Bronchial epithelial cell (primary cell): ENCODE measurements at places on chromosomes 12 and 14.

DNA sequence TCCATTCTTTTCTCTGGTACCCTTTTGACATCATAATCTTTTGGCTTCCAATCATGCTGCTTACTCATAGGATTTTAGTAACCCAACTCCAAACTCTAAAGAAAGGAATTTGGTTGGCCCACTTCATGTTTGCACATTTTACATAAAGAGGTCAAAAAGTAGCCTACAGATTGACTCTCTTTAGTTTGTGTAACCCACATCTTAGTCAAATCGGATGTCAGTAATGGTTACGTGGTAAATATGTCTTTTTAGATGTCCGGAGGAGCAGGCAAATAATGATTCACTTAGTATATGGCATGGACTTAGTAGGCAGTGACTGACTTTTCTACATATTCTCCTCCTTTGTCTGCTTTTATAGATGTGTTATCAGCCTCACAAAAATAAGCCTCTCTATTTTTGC lies 711.6 kb upstream of the FOXG1 start:
- DNase-seq: no peak

DNA sequence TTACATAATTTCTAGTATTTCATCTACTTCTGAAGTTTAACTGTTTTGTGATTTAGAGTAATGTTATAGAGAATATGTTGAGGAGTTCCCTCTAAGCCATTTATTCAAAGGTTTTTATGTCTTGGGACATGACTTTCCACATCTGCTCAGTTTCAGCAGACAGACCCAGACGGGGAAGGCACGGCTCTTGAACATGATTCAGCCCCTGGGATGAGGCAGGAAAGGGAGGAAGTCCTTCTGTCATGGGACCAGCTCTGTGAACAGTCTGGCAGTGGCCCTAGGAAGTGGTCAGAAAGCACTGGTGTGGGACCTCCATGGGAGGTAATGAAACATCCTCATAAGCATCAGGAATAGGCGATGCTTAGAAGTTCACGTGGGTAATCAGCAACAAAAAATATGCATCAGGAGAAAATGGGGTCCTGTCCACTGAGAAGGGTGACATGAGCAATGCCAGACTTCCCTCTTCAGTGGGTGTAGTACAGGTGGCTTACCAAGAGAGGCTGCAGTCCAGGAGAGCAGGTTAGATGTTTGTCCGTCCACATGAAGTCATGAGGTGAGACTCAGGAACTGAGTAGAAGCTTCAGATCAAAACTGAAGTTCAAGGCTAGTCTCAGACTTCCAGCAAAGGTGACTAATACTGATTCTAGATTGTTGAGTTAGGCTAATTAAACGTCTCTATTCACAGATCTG lies 248.5 kb downstream of the IPO8 start:
- no peak for DNase-seq

GRCh38 chr14:104933746-104934733 lies 9.4 kb downstream of the PLD4 start:
- DNase-seq: peak; percentile 29

- peak; percentile 66 for DNase-seq
Observed at GRCh38 chr14:55123101-55123500, 6.0 kb upstream of the LGALS3 start.

DNA sequence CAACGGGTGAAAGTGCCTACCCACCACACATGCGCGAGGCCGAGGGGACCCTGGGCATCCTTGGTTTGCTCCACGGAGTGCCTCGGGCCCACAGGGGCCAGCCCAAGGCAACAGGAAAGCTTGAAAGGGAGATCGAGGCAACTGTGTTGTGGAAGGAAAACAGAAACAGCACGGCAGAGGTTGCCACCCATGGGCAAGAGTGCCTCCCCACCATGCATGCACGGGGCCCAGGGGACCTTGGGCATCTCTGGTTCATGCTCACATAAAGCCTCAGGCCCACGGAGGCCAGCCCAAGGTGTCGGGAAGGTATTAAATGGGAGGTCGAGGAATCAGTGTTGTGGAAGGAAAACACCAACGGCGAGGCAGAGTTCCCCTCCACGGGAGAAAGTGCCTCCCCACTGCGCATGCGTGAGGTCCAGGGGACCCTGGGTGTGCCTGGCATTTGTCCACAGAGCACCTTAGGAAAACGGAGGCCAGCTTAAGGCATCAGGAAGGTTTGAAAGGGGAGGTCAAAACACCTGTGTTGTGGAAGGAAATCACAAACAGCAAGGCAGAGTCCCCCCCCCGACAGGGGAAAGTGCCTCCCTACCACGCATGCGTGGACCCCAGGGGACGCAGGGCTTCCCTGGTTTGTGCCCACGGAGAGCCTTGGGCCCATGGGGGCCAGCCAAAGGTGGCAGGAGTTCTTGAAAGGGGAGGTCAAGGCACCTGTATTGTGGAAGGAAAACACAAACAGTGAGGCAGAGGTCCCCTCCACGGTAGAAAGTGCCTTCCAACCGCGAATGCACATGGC lies 367.3 kb downstream of the ALG10 start:
- no peak for DNase-seq

- no peak for DNase-seq
Observed at GRCh38 chr12:103998976-103999375, 33.3 kb downstream of the TDG start.

- DNase-seq: no peak
Observed at GRCh38 chr12:124259154-124260066, 35.5 kb upstream of the RFLNA start.

- peak; percentile 33 for DNase-seq
Observed at GRCh38 chr12:62466018-62466593, 520 bp upstream of the MON2 start.

GRCh38 chr14:103312006-103312635 lies 21.9 kb upstream of the EIF5 start:
- no peak for DNase-seq

- no peak for DNase-seq
Observed at GRCh38 chr14:88572117-88572516, 9.3 kb downstream of the ZC3H14 start.

DNA sequence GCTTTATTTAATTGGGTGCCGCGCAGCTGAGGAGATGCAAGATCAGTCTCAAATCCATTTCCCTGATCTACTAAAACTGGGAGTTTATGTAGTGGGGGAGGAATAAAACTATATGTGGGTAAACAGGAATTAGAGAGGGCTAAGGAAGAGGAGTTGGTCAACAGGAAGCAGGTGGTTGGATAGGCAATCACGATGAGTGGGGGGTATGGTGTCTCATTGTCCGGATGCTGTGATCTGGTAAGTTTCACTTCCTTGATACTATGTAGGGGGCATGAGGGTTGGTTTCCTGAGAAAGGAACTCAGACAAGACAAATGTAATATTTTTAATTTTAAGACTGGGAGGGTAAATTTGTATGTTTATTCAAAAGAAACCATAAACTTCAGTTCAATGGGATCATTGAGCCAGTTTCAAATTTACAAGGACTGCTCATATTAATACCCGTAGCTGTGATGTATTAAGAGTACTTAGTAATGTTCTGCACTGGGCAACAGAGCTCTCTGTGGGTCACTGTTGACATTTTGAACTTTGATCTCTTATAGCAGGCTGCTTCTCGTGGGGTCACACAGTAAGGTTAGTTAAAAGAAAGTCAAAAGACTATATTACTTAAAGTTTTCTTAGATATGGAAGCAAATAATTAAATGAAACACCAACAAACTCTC lies 786.2 kb upstream of the FBXO33 start:
- no peak for DNase-seq

DNA sequence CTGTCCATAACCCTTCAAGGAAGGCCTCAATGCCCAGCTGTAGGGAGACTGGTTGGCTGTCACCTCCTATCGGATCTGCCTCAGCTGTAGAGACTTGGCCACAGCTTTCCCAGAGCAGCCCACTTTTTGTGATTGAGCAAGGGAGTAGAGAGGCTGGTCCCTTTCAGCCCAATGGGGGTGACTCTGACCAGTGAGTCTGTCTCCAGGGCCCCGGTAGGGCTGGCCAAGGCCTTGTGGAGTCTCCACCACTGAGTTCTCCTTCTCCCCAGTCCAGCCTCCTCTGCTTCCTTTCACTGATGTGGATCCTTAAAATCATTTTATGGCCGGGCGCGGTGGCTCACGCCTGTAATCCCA lies 14.5 kb upstream of the HPD start:
- DNase-seq: no peak

- DNase-seq: no peak
Observed at GRCh38 chr14:67446371-67447032, 34.5 kb upstream of the PLEK2 start.

DNA sequence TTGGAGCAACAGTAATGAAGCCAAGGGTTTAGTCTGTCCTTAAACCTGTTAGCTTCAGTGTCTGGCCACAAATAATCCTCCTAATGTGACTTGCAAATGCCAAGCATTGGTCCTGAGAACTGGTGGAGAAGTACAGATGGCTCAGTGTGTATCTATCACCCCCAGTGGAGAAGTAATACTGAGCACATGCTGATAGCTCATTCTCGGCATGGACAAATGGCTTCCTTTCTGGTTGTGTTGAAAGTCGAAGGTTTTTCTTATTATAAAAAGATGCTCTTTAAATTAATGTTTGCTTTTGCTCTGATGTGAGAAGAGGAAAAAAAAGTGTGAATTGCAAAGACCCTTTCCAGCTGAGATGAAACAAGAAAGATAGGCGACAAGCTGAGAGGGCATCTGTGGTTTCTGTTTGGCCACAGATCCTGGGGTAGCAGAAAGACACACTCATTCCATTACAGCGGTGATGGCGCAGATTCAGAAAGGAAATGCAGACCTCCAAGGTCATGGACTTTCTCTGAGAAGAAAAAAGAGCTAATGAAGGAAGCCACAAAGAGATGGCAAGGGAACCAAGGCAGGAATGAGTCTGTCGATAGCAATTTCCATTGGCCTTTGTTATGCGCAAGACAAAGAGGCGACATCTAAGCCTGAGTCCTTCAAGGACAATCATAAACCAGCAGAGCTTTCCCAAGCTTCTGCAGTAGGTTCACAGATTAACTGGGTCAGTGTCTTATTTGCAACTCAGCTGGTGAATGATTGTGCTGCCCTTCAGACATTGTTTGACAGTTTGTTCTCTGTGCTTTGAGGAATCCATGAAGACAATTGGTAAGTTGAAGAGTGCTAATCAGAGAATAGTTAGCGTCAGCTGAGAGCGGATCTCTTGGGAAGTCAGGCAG lies 155.5 kb upstream of the RGS6 start:
- DNase-seq: no peak

DNA sequence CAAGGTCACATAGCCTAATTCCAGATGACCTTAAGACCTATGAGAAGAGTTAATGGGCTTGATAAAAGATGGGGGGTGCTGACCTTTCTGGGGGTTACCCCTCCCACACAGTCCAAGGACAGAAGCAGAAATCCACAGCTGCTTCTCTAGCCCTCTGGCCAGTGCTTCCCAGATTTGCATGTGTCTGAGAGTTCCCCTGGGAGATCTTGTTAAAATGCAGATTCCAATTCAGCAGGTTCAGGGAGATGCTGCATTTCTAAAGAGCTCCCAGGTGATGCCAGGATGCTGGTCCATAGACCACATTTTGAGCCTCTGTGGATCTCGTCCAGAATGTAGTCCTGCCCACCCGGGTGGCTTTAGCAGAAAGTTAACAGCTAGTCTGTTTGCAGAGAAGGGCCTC lies 82.1 kb downstream of the WSCD2 start:
- DNase-seq: no peak

DNA sequence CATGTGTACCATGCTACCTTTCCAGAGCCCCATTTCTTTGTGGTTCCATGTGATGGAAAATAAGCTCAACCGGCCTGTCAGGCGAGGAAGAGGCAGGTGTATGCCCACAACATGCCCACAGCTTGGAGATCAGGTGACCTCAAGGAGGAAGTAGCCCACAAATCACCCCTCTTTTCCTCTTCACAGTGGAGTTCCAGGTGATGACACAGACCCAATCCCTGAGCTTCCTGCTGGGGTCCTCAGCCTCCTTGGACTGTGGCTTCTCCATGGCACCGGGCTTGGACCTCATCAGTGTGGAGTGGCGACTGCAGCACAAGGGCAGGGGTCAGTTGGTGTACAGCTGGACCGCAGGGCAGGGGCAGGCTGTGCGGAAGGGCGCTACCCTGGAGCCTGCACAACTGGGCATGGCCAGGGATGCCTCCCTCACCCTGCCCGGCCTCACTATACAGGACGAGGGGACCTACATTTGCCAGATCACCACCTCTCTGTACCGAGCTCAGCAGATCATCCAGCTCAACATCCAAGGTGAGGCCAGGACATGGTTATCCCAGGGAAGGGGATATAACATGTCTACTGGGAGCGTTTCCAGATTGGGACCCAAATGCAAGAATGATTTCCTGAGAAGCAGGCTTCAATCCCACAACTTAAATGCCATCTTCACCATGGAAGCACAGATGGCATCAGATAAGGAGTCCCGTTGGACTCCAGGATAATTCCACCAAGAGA lies 5.5 kb downstream of the TAPBPL start:
- DNase-seq: no peak

DNA sequence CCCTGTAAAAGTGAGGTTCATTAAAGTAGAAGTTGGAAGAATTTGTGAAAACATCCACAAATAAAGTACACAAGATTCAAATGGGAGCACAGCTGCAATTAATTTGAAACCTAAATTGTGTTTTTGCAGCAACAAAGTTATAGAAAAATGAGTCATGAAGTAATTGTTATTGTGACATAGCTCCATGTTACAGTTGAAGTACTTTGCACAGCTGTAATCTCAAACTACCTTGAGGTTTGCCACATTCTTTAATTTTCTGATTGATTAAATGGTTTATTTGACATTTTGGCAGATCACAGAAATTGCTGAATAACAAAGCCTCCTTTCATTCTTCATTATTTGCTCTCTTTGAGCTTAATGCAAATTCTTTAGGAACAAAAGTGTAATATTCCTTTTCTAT lies 111.3 kb downstream of the RMST start:
- peak; percentile 54 for DNase-seq

DNA sequence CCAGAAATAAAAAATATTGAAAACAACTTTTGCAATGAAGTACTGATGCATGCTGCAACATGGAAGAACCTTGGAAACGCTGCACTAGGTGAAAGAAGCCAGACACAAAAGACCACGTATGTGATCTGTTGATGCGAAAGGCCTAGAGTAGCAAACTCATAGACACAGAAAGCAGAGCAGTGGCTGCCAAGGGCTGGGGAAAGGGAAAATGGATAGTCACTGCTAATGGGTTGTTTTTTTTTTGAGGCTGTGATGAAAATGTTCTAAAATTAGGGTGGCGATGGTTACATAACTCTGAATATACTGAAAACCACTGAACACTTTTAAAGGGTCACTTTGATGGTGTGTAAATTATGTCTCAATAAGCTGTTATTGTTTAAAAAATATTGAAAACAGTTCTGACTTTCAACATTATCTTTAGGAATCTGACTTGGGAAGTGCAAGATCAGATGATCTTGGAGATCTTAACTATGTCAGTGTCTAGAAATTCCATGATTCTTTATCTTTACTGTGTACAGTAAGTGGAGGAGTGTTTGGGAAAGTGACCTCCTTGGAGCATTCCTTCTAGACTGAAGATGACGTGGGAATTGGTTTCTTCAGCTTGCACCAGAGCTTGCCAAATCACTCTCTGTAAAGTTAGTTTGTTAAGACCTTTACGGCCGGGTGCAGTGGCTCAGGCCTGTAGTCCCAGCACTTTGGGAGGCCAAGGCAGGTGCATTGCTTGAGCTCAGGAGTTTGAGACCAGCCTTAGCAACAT lies 12.4 kb downstream of the MLXIP start:
- no peak for DNase-seq

GRCh38 chr14:24941719-24942118 lies 108.2 kb downstream of the STXBP6 start:
- no peak for DNase-seq

GRCh38 chr12:32266756-32267155 lies 132.6 kb upstream of the FGD4 start:
- DNase-seq: no peak
